ENCODE measurements at places on chromosomes 1 and 21.

- DNase-seq: no peak
Observed at GRCh38 chr1:24501371-24502064, 1.1 kb upstream of the RCAN3 start.

GRCh38 chr1:53438427-53439336 is 20.5 kb upstream of the DMRTB1 start:
- DNase-seq: no peak

- no peak for DNase-seq
Observed at GRCh38 chr1:183032122-183032921, 9.1 kb downstream of the LAMC1 start.

DNA sequence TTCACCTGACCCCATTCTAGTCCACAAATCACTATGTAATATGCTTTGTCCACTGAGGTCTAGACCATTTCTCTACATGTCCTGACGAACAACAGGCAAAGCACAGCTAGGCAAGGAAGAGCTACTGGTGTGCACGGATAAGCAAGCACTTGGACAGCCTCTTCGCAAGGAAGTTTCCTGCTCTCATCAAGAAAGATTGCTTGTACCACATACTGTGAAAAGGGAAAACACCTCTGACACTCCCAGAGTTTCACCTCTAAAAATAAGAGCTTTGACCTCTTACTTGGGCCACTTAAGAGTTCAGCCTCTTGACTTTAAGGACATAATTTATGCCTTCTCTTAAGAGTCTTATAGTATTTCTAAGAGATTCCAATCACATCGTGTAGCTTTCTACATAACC is 36.0 kb upstream of the LPAR3 start:
- DNase-seq: no peak

- DNase-seq: no peak
Observed at GRCh38 chr1:233993651-233994050, 89.2 kb downstream of the SLC35F3 start.
